ENCODE measurements at places on chromosomes 7 and 10. TPM values are rescaled to one million over a fixed set of nuclear protein-coding genes. Genes with fewer than 3 reads are reported as not detected.

Gene ZWINT
- 1.0 TPM for total RNA-seq

Gene TEX36
- not detected for total RNA-seq

Gene DGKB
- 0.30 TPM for total RNA-seq

Gene SEMA3C
- 66.5 TPM for total RNA-seq

Gene LIPJ
- total RNA-seq = not detected

Gene IGF2BP3
- total RNA-seq = 0.38 TPM

Gene PSMA2
- 77.7 TPM for total RNA-seq

Gene ZPBP
- total RNA-seq = not detected

Gene TRIM50
- 0.33 TPM for total RNA-seq

Gene GPRIN2
- total RNA-seq = not detected

Gene PHKG1
- total RNA-seq = 21.4 TPM
